ENCODE measurements at places on chromosomes 6 and 20.

- DNase-seq, result no peak
Measured at GRCh38 chr6:97294451-97294850, 11.4 kb upstream of the MMS22L start.

- DNase-seq, result no peak
Measured at GRCh38 chr20:46119547-46119946, 1.4 kb downstream of the CD40 start.

GRCh38 chr6:39214120-39214813 is 15.0 kb downstream of the KCNK5 start:
- no peak for DNase-seq

DNA sequence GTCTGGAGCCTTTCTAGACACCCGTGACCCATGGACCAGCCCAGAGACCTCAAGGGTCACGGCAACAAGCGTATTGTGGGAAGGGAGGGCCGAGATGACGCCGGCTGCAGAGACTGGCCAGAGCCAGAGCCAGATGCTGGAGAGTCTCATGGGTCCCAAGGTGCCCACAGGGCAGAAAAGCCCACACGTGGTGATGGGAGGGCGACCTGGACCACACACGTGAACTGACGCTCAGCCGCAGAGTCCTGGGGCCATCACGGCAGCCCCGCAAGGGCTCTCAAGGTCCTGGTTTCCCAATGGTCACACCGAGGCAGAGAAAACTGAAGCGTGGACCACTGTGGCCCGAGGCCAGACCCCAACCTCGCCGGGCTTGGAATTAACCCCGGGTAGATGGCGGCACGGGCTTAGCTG is 92.6 kb downstream of the YTHDF1 start:
- DNase-seq, result no peak

- no peak for DNase-seq
Measured at GRCh38 chr20:38229376-38230252, 30.9 kb downstream of the KIAA1755 start.

- DNase-seq, result no peak
Measured at GRCh38 chr6:111938710-111939109, 65.5 kb upstream of the FYN start.

GRCh38 chr6:7163661-7164071 is 55.9 kb downstream of the RREB1 start:
- no peak for DNase-seq

- DNase-seq, result no peak
Measured at GRCh38 chr6:98836962-98837944, 2.9 kb downstream of the POU3F2 start.

- no peak for DNase-seq
Measured at GRCh38 chr20:63091901-63092659, 85.3 kb upstream of the BHLHE23 start.

GRCh38 chr20:38674092-38674764 is 50.1 kb upstream of the SLC32A1 start:
- peak; percentile 30 for DNase-seq

DNA sequence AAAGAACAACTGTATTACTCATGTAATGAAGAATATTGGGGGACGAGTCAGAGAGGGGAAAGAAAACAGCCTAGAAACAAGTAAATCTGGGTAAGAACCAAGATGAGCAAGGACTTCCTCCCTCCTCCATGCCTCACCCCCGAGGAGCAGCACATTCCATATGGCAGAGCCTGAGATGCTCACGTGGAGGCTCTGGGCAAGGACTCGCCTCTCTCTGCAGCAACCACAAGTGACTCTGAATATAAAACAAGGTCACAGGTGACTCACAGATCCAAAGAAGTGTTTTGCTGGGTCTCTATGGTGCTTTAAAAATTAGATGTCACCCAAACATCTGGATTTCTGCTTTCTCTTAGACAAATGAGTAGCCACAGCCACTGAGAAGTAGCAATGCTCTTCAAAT is 453.0 kb upstream of the SULF2 start:
- DNase-seq, result no peak

DNA sequence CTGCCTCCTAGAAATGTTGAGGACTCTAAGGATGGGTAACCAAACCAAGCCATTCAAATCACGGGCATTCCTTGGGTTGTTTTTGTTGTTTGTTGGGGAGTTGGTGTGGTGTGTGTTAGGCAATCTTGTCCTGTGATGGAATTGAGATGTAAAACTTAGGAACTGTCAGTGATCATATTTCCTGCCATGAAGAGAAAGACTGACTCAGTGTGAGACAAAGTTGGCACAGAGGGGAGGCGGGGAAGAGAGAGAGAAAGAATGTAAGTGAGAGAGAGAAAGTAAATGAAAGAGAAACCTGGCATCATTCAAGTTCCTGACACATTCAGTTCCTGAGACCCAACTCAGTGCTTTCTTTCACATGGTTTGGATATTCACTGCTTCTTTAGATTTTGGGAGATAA is 21.6 kb upstream of the FBXO30 start:
- DNase-seq, result no peak

DNA sequence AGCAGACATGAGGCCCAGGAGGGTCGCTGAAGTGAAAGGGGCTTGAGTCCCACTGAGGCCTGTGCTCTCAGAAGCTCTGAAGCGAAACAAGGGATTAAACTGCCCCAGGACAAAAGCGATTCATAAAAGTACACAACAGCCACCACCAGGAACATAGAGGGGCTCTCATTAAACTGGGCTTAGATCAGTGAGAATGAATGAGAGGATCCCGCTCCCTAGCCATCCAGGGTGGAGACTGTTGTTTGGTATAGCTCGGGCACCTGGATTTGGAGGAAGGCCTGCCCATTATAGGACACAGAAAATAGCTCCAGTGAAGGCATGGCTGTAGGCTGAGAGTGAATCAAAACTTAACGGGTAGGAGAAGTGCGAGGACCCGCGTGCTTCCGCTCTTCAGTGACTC is 91.6 kb upstream of the TAB2 start:
- no peak for DNase-seq

DNA sequence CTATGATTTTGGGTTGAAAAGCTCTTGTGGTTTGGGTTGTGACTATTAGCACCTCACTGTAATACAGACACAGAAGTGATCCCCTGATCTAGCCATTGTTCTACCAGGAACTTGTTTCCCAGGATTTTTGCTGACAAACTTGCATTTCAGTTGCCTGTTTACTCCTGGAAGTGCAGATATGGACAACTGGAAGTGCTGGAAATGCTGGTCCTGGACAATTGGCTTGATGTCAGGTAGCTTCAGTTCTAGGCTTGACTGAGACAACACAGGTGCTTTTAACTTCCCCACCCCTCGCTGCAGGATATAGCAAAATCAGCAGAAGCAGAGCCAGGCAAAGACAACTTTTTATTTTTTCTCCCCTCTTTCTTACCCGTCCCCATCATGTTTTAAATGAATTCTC is 27.1 kb upstream of the FBXO30 start:
- no peak for DNase-seq

GRCh38 chr6:107318100-107318736 is 141.1 kb downstream of the PDSS2 start:
- no peak for DNase-seq

DNA sequence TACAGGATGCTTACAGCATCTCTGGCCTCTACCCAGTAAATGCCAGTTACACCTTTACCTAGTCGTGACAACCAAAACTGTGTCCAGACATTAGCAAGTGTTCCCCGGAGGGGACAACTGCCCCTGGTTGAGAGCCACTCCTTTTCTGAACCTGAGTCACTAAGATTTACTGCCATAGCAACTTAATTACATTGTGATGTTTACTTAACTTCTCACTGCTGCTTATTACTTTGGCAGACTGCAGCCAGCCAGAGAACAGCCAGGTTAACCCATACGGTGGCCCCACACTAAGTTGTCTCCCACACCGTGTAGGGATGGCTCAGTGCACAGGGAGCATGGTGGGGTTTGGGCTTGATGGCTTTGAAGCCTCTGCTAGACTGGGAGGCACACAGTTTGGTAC is 204.7 kb upstream of the SULF2 start:
- DNase-seq, result no peak

DNA sequence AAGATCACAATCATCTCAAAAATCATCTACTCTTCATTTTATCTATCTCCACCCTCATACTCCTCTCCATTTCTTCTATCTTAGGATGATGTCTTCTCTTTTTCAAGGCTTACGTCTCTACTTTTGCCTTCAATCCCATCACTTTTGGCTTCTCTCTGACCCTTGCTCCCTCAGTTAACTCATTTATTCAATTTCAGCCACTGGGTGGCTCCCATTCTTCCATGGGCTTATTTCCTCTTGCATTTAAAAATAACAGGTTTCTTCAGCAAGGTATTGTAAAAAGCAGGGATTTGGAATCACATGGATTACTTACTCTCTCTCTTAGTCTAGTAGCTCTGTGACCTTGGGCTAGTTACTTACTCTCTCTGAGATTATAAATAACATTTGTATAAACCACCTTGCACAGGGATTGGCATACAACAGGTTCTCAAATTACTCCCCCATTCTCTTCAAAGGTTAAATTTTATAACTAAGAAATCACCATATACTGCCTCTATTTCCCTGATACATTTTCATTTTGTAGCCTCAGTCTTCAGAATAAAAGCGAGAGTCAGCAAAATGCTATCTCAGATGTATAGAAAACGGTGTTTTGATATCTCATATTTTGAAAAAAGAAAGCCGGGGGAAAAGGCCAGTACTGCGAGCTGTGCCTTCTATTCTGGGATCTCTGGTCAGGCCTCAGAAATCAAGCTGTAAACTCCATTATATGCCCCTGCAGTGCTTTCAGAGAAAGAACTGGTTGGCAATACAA is 5.5 kb downstream of the ZSCAN12 start:
- no peak for DNase-seq

DNA sequence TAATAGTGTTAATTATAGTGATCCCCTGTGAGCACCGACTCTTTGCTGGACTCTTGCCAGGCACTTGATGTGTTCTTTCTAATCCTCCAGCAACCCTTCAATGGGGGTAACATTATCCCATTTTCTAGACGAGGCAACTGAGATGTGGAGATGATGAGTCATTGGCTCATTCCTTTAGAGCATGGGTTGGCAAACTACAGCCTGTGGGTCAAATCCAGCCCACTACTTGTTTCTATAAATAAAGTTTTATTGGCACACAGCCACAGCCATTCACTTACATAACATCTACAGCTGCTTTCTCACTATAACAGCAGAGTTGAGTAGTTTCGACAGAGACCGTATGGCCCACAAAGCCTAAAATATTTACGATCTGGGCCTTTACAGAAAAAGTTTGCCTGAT is 249.5 kb upstream of the KCNG1 start:
- DNase-seq, result no peak

- DNase-seq, result no peak
Measured at GRCh38 chr6:156864557-156864956, 87.4 kb downstream of the ARID1B start.

- DNase-seq, result peak; percentile 11
Measured at GRCh38 chr20:45097485-45098102, 3.3 kb downstream of the KCNS1 start.

GRCh38 chr6:145752638-145753037 is 17.3 kb upstream of the EPM2A start:
- DNase-seq, result no peak

DNA sequence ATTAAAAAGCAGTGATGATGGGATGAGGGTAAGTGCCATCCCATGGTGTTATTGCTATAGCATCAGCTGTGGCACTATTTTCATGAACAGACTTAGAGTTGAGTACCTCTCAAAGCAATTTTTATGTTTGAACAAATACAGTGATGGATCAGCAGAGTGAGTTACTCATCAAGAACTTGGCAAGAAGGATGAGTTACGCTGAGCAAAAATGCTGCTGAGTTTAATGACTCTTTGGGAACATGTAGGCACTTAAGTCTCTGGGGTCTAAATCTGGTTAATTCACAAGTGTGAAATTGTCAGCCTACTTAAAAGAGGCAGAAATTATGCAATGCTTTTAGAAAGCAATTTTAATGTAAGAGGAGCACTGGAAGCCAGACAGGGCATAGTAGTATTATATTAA is 78.5 kb upstream of the AHI1 start:
- DNase-seq, result no peak

GRCh38 chr20:21308340-21308739 is 5.2 kb downstream of the XRN2 start:
- DNase-seq, result no peak

DNA sequence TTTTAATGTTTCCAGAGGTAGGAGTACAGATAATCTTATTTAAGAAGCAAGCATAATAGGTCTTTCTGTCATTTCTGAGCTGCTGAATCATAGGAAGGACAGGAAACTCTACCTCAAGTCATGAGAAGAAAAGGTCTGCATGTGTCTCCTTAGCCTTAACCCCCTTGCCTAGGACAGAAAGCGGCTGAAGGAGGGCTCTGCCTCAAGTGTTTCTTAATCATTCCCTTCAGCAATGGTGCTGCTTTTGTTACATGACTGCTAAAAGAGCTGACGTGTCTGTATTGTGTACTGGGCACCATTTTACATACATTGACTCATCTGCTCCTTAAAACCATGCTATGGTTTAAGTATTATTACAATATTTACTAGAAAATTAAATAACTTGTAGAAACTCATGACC is 564.0 kb upstream of the AGPAT4 start:
- no peak for DNase-seq

DNA sequence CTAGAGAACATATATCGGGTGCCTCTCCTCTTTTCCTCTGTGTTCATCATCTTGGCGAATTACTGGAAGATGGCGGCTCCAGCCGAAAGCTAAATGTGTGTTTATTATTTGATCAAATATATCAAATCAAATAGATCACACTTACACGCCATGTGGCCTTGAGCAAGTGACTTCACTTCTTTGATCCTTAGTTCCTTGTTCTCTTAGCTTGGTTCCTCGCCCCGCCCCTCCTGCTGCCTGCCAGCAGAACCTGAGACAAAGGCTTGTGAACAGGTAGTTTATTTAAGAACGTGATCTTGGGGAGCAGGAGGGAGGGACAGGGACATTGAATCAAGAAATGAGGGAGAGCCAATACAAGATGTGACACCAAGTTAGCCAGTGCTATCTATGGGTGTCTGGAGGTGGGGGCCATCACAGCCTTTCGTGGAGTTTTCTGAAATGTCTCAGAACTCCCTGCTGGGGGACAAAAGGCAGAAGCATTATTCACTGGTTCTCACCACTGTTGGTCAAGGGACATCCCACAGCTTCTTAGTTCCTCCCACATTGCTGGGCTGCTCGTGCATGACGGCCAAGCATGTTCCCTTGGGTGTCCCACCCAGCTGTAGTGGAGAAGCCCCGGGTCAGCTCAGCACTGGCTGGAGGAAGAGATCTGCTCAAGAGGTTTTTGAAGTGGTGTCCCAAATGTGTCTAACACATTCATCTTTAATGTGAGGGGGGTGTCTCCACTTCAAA is 44.9 kb upstream of the RNF24 start:
- DNase-seq, result no peak

DNA sequence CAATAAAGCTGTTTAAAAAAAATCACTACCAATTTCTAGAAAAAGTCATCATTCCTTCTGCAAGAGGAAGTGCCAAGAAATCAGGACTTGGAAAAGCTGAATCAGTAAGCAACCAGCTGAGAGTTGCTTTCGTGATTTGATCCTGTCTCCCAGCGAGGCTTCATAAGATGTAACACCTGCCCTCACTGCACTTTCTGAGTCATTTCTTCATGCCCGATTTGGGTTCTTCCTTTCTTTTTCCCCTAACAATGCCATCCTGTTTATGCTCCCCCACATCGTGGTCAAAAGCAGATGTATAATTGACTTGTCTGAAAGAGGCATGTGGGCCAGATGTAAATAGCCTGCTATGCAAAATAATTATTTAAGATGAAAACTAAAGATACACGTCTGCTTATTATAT is 52.1 kb downstream of the RIPOR2 start:
- DNase-seq, result peak; percentile 66
